Activated T-helper 2 cell treated with anti-CD3 and anti-CD28 coated beads, Interferon-gamma antibody, Interleukin-2, Interleukin-4, amounts not matched to agents 10 μg/mL and 5 μg/mL and 100 μg/mL, durations not matched to agents 14 hours and 24 hours and 36 hours (primary cell): ENCODE measurements at places on chromosomes 12 and 14.
A peak's percentile ranks its signal among the peaks of the same experiment; 100 is the strongest.

DNA sequence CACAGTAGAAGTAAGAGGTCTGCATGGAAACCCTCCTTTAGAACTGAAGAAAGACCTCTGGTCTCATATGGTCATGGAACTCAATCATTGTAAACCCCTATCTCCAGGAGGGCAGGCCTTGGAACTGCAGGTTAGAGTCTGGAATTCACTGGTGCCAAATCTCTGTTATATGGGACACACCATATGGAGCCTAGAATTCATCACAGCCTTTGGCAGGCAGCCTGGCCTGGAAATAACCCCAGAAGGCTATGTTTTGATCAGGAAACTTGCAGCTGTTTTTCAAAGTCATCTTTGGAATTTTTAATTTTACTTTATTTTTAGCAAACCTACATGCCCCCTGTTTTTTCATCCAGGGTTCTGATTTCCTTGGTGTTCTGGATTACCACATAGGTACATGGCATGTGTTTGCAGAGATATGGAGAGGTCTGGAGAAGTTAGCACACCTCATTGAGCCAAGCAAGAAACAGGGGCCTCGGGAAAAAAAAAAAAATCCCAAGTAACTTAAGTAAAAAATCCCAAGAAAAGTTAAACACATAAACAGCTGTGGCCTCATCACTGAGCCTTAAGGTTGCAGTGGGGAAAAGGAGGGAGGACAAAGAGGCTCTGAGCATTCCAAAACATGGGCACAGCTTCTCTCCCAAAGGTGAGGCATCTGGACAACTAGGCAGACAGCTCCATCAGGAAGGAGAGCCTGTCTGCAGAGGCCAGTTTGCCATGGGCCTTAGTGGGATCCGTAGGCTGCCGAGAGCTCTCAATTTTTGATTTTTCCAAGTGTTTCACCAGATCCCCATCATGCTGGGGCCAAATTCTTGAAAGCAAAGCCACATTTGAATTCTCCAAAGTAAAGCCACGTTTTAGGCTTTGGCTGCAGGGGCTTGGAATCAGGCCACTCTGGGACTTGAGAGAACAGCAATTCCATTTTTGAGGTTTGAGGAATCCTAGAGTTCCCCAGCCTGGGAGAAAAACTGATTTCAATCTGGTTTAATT lies 339.6 kb upstream of the TBX3 start:
- no peak overlapping the region for H3K4me3 ChIP-seq
- DNase-seq: no peak
- no peaks in the 10 kb centered on the region for H3K27me3 ChIP-seq
- no peaks in the 10 kb centered on the region for H3K4me1 ChIP-seq
- H3K27ac ChIP-seq: no peak overlapping the region

DNA sequence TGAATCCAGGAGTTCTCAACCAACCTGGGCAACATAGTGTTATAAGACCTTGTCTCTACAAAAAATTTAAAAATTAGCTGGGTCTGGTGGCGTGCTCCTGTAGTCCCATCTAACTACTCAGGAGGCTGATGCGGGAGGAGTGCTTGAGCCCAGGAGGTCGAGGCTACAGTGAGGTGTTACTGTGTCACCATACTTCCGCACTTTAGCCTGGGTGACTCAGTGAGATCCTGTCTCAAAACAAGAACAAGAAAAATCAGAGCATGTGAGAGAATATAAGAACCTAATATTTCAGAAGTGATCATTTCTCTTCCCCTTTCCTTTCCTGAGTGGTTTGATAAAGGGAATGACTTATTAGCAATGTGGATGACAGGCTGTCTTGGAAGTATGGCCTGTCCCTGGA lies 9.5 kb downstream of the TRAF3 start:
- H3K27ac ChIP-seq: peak overlapping the region; percentile 30
- peaks cover 55% of the 10 kb centered on the region for H3K4me1 ChIP-seq
- no peaks in the 10 kb centered on the region for H3K27me3 ChIP-seq
- no peak overlapping the region for H3K4me3 ChIP-seq

- H3K4me1 ChIP-seq: no peaks in the 10 kb centered on the region
- H3K4me3 ChIP-seq: no peak overlapping the region
- no peak overlapping the region for H3K27ac ChIP-seq
- peaks cover 5% of the 10 kb centered on the region for H3K27me3 ChIP-seq
- DNase-seq: no peak
Measured at GRCh38 chr14:99377951-99378350, 102.7 kb downstream of the SETD3 start.

GRCh38 chr12:9760699-9761418 lies at the start of gene CD69:
CD69 (minus strand) TSS chr12:9760901; CDS start chr12:9760820, 81 bp downstream.
- H3K4me1 ChIP-seq: peaks cover 48% of the 10 kb centered on the region
- DNase-seq: peak; percentile 83
- H3K27me3 ChIP-seq: no peaks in the 10 kb centered on the region
- H3K36me3 ChIP-seq: peaks cover 49% of the 10 kb centered on the region
- H3K4me3 ChIP-seq: peak within 1 kb of the TSS; percentile 99

GRCh38 chr14:91380610-91381371 lies 36.8 kb downstream of the CCDC88C start:
- H3K4me1 ChIP-seq: peaks cover 79% of the 10 kb centered on the region
- H3K36me3 ChIP-seq: peaks cover 43% of the 10 kb centered on the region
- no peak overlapping the region for H3K4me3 ChIP-seq
- no peak for DNase-seq

DNA sequence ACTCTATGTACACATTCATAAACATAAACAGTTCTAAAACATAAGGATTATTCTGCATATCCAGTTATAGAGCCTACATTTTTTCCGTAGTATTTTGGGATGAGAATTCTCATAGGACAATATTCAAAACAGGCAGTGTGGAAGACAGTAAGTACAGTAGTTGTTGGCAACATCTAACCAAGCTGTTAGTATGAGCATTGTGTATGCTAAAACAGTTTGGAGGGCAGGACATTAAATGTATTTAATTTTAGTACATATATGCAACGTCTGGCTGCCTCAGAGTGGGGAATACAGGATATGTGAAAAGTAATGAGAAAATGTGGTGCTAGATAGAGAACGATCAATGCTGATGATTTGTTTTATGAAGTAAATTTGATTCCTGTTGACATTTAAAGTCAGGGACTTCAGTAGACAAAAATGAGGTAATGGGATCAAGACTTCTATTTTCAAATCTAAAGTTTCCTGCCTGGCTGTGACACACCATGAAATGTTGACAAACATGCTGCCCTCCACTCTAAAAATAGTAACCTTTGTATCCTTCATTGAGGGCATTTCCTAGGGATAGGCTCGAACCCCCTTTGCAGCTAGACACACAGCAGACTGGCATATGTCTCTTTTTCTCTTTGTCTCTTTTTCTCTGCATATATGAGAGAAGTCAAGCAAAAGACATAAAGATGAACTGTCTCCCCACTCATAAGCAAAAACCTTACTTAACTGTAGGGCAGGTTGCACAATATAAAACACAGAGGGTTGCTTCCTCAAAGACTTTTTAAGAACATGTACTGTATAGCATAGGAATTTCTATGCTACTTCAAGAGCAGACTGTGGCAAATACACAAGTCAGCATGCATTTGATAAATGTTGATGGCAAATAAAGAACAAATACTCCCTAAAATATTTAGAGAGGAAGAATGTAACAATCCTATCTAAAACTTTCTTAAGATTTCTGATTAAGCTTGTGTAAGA lies 75.5 kb upstream of the GTF2A1 start:
- no peak overlapping the region for H3K4me3 ChIP-seq
- H3K4me1 ChIP-seq: no peaks in the 10 kb centered on the region
- no peaks in the 10 kb centered on the region for H3K36me3 ChIP-seq

- no peaks in the 10 kb centered on the region for H3K27me3 ChIP-seq
- no peak for DNase-seq
- H3K27ac ChIP-seq: peak overlapping the region; percentile 29
- H3K4me1 ChIP-seq: peaks cover 63% of the 10 kb centered on the region
- peak overlapping the region; percentile 1 for H3K4me3 ChIP-seq
- peaks cover 74% of the 10 kb centered on the region for H3K36me3 ChIP-seq
Measured at GRCh38 chr14:71597955-71598660, 334.1 kb upstream of the RGS6 start.

- H3K4me1 ChIP-seq: peaks cover 19% of the 10 kb centered on the region
- DNase-seq: peak; percentile 44
- H3K27me3 ChIP-seq: peaks cover 14% of the 10 kb centered on the region
- H3K4me3 ChIP-seq: peak within 1 kb of the TSS; percentile 68
- no peak within 1 kb of the TSS for H3K27ac ChIP-seq
- H3K36me3 ChIP-seq: no peaks in the 10 kb centered on the region
Measured at GRCh38 chr12:12349711-12350665, at the start of gene MANSC1. MANSC1 (minus strand) TSS chr12:12350242; CDS start chr12:12343314, 6,928 bp downstream.

GRCh38 chr12:109892748-109893147 lies 7.3 kb upstream of the TCHP start:
- DNase-seq: no peak
- H3K27me3 ChIP-seq: no peaks in the 10 kb centered on the region
- H3K4me1 ChIP-seq: peaks cover 33% of the 10 kb centered on the region
- H3K27ac ChIP-seq: no peak overlapping the region
- H3K4me3 ChIP-seq: no peak overlapping the region
- no peaks in the 10 kb centered on the region for H3K36me3 ChIP-seq

DNA sequence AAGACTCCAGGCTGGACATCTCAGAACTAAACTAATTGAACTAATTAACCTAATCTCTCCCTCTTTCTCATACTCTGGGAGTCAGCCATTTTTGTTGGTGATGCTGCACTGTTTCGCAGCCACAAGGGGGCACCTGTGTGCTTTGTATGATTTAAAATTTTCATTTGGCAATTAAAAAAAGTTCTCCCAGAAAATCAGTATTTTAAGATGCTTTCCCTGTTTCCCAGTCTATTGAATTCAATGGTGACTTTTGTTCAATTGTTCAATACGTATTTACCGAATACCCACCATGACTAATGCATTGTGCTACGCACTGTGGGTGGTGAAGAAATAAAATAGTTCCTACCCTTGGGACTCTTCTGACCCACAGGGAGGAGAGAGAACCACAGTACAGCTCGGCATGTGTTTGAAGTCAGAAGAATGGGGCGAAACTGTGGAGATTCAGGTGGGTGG lies 63.7 kb downstream of the ZNF664 start:
- DNase-seq: peak; percentile 16
- no peak overlapping the region for H3K4me3 ChIP-seq
- H3K4me1 ChIP-seq: no peaks in the 10 kb centered on the region
- H3K27ac ChIP-seq: no peak overlapping the region

DNA sequence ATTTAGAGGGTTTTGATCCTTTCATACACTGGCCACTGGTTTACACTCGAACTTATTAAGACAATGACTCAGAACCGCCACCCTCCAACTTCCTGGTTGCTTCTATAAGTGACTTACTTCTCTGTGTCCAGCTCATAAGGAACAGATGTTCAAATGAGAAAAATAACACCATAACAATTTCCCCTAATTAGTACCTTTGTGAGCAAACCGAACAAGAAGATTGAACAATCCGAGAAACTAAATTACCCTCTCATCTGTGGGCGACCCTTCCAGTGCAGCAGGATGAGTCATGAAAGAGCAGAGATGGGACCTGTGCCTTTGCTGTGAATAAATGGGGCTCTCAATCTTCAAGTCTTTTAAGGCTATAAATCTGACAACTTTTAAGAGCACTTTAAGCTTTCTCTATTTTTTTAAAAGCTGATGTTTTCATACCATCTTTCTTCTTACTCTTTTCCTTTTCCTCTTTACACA lies 146.8 kb upstream of the RASSF8 start:
- H3K36me3 ChIP-seq: no peaks in the 10 kb centered on the region
- H3K27ac ChIP-seq: no peak overlapping the region
- peaks cover 19% of the 10 kb centered on the region for H3K4me1 ChIP-seq
- H3K4me3 ChIP-seq: no peak overlapping the region
- no peaks in the 10 kb centered on the region for H3K27me3 ChIP-seq

GRCh38 chr14:31864937-31865855 lies 211.9 kb upstream of the ARHGAP5 start:
- H3K27ac ChIP-seq: no peak overlapping the region
- H3K27me3 ChIP-seq: no peaks in the 10 kb centered on the region
- H3K4me1 ChIP-seq: peaks cover 5% of the 10 kb centered on the region
- no peaks in the 10 kb centered on the region for H3K36me3 ChIP-seq
- DNase-seq: no peak

DNA sequence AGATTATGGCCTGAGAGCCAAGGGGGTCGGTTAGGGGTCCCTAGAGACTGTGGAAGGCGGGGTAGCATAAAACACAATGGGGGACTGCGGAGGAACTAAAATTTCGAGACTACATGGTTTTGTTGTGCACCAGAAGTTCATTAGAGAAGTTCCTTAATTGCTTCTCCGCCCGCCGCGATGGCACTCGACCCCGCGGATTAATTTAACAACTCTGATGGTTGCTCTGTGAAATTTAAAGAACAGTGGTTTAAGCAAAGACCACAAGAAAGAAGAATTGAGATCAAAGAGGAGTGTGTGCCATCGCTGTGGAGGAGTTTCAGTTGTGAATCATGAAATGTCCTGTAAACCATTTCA lies 1.4 kb upstream of the CCDC88C start:
- no peaks in the 10 kb centered on the region for H3K27me3 ChIP-seq
- H3K4me1 ChIP-seq: peaks cover 32% of the 10 kb centered on the region
- H3K4me3 ChIP-seq: peak overlapping the region; percentile 67
- peak; percentile 36 for DNase-seq

DNA sequence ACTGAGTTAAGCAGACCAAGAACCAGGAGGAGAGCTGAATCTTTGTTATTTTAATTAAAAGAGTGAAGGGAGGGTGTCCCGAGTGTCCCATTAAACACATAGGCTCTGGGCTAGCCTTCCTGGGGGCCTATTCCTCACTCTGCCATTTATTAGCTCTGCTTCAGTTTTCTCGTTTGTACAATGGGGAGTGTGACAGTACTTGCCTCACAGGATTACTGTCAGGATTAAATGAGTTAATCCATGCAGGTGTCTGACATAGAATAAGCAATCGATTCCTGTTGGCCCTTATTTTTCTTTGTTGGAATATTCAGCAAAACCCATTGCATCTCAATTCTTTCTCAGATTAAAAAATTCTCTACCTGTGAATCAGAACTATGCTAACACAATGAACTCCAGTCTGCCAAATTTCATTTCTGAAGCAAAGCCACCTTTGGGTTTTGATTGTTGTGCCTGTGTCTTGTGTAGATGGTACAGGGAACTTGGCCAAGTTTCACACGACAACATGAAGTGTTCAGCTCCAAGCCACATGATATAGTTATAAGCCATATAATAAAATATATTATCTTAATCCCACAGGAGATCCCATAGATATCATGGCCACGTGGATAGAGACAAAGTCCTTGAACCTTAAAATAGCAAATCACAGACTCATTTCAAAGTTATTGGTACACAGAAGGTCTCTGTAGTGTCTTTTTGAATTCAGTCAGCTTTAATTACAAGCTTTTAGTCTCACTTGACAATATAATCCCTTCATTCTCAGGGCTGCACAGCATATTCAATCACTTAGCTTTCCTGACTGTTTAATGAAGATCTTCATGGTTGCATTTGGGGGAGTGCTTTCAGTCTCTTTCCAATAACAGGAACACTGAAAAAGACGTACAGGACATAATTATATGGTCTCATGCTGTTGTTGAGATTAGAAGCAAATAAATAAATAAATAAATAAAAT lies 34.4 kb upstream of the CRY1 start:
- H3K27ac ChIP-seq: no peak overlapping the region
- no peaks in the 10 kb centered on the region for H3K36me3 ChIP-seq
- no peak for DNase-seq
- H3K27me3 ChIP-seq: peaks cover 12% of the 10 kb centered on the region
- peaks cover 2% of the 10 kb centered on the region for H3K4me1 ChIP-seq
- H3K4me3 ChIP-seq: no peak overlapping the region
